Panc1 (cell line): ENCODE measurements at places on chromosomes 3 and 15. TPM values are rescaled to one million over a fixed set of nuclear protein-coding genes. Genes with fewer than 3 reads are reported as not detected.

Gene MINAR1
- total RNA-seq = 0.62 TPM

DNA sequence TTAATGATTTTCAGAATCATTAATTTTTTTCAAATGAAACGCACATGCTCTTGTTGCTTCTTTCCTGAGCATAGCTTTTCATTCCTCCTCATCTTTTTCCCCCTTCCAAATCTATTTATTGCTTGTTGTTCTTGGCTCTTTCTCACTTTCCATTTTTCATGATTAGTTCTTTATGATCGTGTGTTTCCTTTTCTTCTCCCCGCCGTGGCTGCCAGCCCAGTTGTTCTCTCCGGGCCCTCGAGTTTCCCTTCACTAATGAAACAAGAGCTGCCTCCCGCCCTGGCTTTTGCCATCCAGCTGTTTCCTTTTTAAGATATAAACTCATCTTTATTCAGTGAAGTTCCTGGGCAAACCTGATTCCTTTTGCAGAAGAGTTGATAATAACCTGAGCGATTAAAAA, 170.2 kb upstream of the NR2F2 start:
- DNase-seq = no peak

GRCh38 chr3:79253704-79254103, 514.1 kb downstream of the ROBO1 start:
- DNase-seq = no peak

- DNase-seq = no peak
Observed at GRCh38 chr3:164737174-164737573, 341.1 kb downstream of the SI start.

Gene BLOC1S6
- total RNA-seq = 52.0 TPM

GRCh38 chr15:94704421-94704820, 473.1 kb downstream of the MCTP2 start:
- no peak for DNase-seq

GRCh38 chr3:104885214-104885814, 481.4 kb upstream of the ALCAM start:
- no peak for DNase-seq
